ENCODE measurements at places on chromosomes 12 and 14.
A peak's percentile ranks its signal among the peaks of the same experiment; 100 is the strongest.

DNA sequence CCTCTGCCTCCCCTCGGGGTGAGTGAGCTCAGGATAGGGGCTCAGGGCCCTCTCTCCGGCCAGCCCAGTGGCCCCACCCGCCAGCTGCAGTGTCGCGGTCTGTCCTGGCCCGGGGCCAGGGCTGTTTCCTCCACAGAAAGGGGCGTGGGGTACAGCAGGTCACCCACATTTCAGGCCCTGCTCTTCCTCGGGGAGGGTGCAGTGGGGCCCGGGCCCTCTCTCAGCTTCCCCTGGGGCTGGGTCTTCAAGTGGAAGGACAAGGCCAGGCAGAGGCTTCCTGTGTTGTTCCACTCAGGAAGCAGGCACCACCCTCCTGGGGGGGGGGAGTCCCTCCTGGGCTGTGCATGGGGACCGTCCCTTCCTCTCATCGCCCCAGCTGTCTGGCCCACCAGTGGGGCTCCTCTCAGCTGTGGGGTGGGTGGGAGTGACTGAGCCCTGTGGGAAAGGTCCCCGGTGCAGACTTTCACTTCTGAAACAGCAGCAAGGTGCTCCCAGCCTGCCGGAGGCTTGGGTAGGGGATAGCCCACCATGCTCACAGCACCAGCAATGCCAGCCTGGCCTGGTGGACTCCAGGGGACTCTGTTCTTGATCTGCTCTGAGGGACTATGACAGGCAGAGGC is 3.7 kb downstream of the GPR132 start:
- DNase-seq: peak; percentile 53
- peaks cover 4% of the 10 kb centered on the region for H3K4me1 ChIP-seq
- peak overlapping the region; percentile 30 for H3K4me3 ChIP-seq
- peak overlapping the region; percentile 23 for H3K27ac ChIP-seq
- no peaks in the 10 kb centered on the region for H3K27me3 ChIP-seq

- no peaks in the 10 kb centered on the region for H3K4me1 ChIP-seq
- H3K36me3 ChIP-seq: no peaks in the 10 kb centered on the region
- no peaks in the 10 kb centered on the region for H3K27me3 ChIP-seq
Measured at GRCh38 chr12:126761420-126761819, 1505.5 kb upstream of the TMEM132C start.

DNA sequence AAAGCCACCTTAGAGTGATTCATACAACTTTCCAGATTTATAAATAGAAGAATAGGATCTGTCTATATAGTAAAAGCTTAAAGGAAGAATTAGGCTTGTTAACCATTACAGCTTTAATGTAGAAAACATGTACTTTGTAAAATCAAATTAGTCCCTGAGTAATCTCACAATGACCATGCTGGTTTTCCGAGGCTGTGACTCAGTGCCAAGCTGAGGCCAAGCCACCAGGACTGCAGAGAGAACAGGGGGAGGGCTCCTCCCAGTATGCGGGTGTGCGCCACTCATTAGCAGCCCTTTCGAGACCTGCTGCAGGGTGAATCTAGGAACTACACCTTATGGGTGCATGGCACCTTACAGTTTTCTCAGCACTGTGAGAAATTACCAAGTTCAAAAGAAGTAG is 167.0 kb downstream of the EFCAB11 start:
- H3K4me1 ChIP-seq: no peaks in the 10 kb centered on the region
- no peaks in the 10 kb centered on the region for H3K27me3 ChIP-seq
- H3K36me3 ChIP-seq: no peaks in the 10 kb centered on the region
- no peak for DNase-seq
- no peak overlapping the region for H3K27ac ChIP-seq

- peak overlapping the region; percentile 90 for H3K27ac ChIP-seq
- no peak for DNase-seq
- H3K36me3 ChIP-seq: peaks cover 2% of the 10 kb centered on the region
- peak overlapping the region; percentile 31 for H3K4me3 ChIP-seq
- H3K4me1 ChIP-seq: peaks cover 38% of the 10 kb centered on the region
Measured at GRCh38 chr14:103488071-103488470, 34.6 kb downstream of the CKB start.

GRCh38 chr12:25322918-25323531 is 72.3 kb upstream of the KRAS start:
- H3K4me3 ChIP-seq: no peak overlapping the region
- DNase-seq: no peak
- H3K27ac ChIP-seq: no peak overlapping the region
- H3K4me1 ChIP-seq: no peaks in the 10 kb centered on the region
- no peaks in the 10 kb centered on the region for H3K36me3 ChIP-seq

DNA sequence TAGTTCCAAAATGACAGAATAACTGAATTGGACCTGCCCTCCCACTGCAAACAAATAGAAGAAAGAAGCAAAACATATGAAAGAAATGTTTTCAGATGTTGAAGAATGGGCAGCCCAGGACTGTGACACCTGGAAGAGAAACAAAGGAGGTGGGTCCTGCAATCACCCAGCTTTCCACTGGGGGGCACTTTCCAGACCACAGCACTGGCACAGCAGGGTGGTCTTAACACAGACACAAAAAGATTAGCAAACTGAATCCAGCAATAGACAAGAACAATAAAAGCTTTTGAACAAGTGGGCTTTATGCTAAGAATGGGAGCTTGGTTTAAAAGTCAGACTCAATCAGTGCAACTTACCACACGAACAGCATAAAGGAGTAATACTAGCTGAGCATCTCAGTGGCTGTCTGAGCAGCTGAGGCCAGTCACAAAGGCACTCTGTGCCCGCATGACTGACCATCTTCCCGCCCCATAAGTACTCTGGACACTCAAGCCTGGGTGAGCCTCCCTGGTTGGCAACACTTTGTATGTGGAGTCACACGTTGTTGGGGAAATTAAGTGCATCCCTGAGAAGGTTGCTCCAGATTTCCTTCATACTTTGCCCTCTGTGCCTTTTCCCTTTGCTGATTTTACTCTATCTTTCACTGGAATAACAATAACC is 27.7 kb downstream of the JKAMP start:
- no peaks in the 10 kb centered on the region for H3K4me1 ChIP-seq
- H3K27me3 ChIP-seq: no peaks in the 10 kb centered on the region
- H3K4me3 ChIP-seq: no peak overlapping the region
- no peak for DNase-seq
- H3K36me3 ChIP-seq: no peaks in the 10 kb centered on the region
- H3K27ac ChIP-seq: no peak overlapping the region

GRCh38 chr14:65333943-65334687 is 78.4 kb upstream of the FUT8 start:
- no peak overlapping the region for H3K4me3 ChIP-seq
- no peaks in the 10 kb centered on the region for H3K27me3 ChIP-seq
- H3K4me1 ChIP-seq: no peaks in the 10 kb centered on the region
- DNase-seq: peak; percentile 48
- no peaks in the 10 kb centered on the region for H3K36me3 ChIP-seq

GRCh38 chr12:94415066-94415465 is 44.6 kb downstream of the CEP83 start:
- DNase-seq: no peak
- H3K4me1 ChIP-seq: no peaks in the 10 kb centered on the region
- no peak overlapping the region for H3K4me3 ChIP-seq

GRCh38 chr12:47863467-47863866 is 41.3 kb downstream of the VDR start:
- no peaks in the 10 kb centered on the region for H3K27me3 ChIP-seq
- no peak overlapping the region for H3K27ac ChIP-seq
- no peaks in the 10 kb centered on the region for H3K4me1 ChIP-seq

- no peak overlapping the region for H3K4me3 ChIP-seq
- H3K27ac ChIP-seq: no peak overlapping the region
- H3K4me1 ChIP-seq: no peaks in the 10 kb centered on the region
- H3K27me3 ChIP-seq: no peaks in the 10 kb centered on the region
- no peak for DNase-seq
Measured at GRCh38 chr14:50082308-50082742, 34.0 kb downstream of the VCPKMT start.

DNA sequence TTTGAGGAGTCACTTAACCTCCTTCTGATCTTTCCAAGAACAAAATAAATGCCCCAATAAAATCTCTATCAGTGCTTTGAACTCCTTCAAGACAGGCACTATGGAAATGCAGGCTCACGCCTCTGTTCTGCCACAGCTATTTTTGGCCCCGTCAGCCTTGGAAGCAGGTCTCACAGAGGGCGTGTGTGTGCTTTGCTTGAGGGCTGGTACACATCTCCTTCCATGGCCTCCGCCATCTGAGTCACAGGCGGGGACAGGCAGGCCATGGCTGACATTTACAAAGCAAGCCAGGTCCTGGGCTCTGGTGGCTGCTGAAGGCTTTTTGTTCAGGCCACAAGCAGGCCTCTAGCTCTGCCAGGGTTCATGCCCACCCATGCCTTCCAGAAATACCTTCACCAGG is 16.0 kb downstream of the PRIMA1 start:
- no peak overlapping the region for H3K27ac ChIP-seq
- H3K4me1 ChIP-seq: peaks cover 4% of the 10 kb centered on the region
- no peaks in the 10 kb centered on the region for H3K27me3 ChIP-seq
- no peak overlapping the region for H3K4me3 ChIP-seq

DNA sequence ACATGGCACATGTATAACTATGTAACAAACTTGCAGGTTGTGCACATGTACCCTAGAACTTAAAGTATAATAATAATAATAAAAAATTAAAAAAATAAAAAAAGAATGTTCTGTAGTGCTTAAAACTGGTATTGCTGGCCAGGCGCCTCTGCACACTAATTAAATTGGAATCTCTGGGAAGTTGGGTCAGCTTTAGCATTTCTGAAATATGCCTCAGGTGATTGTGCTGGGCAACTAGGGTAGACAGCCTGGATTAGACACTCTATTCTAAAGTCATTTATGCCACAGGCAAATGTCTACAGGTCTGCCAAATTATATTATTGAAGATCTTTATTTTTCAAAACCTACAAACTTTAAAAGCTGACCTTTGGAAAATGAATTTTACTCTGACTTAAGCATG is 55.3 kb downstream of the PPM1H start:
- H3K4me1 ChIP-seq: no peaks in the 10 kb centered on the region

- H3K4me3 ChIP-seq: no peak overlapping the region
Measured at GRCh38 chr14:44505588-44505987, 1.5 kb downstream of the FSCB start.

DNA sequence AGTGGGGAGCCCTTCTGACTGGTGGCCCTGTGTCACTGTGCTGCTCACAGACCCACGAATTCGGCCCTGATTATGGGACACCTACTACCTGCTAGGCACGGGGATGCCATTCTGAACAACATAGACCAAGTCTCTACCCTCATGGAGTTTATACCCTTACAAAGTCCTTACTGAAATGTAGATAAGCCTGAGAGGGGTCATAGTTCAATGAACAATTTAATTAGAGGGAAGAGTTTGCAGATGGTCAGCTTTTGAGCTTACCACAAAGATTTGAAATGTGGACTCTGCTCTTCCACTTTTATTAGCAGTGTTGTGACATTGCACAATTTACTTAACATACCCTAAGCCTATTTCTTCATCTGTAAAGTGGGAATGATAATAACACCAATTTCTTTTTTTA is 161.1 kb downstream of the MYRFL start:
- no peaks in the 10 kb centered on the region for H3K4me1 ChIP-seq
- DNase-seq: no peak
- H3K4me3 ChIP-seq: no peak overlapping the region
- H3K27me3 ChIP-seq: no peaks in the 10 kb centered on the region
- H3K36me3 ChIP-seq: no peaks in the 10 kb centered on the region

DNA sequence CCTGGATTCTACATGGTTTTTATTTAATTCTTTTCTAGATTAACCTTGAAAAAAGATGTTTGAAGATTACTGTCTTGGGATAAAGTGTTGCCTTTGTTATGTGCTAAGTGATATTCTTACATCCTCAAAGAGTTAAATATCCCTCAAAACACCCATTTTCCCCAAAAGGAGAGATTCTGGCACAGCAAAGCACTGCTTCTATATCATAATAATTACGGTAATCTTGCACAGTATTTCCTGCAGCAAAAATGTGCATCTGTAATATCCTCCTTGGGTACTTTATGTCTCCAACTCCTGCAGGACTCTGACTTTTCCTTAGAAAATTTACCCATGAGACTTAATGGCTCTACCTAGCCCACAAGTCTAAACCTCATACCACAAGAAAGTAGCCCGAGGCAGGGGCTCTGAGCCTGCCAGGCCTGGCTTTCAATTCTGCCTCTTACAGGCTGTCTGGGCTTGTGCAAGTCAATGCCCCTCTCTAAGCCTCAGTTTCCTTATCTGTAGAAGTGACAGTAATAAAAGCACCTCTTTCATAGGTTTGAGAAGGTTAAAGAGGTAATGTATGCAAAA is 45.8 kb downstream of the SVOP start:
- H3K4me1 ChIP-seq: no peaks in the 10 kb centered on the region
- H3K4me3 ChIP-seq: no peak overlapping the region
- no peak overlapping the region for H3K27ac ChIP-seq
- no peaks in the 10 kb centered on the region for H3K36me3 ChIP-seq
- DNase-seq: no peak
- H3K27me3 ChIP-seq: peaks cover 2% of the 10 kb centered on the region

- no peaks in the 10 kb centered on the region for H3K36me3 ChIP-seq
- peaks cover 7% of the 10 kb centered on the region for H3K4me1 ChIP-seq
- H3K27me3 ChIP-seq: no peaks in the 10 kb centered on the region
- no peak for DNase-seq
- no peak overlapping the region for H3K27ac ChIP-seq
Measured at GRCh38 chr14:61602003-61602732, 93.1 kb upstream of the HIF1A start.

DNA sequence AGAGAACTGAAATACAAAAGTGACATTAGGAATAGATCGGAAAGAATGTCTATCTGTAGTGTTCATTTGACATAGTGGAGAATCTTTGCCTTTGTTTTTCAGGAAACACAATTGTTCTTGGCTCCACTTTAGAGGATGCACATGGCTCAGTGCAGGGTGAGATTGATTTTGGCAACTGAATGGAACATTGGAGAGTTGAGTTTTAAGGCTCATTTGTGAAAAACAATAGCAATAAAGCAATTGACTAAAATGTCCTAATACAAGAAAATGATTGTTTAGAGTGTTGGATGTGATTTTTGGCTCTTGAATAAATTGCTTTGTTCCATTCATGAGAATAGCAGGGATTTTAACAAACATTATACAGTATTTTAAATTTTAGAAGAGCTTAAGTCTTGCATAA is 116.4 kb downstream of the SLC38A1 start:
- H3K27ac ChIP-seq: no peak overlapping the region
- H3K27me3 ChIP-seq: no peaks in the 10 kb centered on the region
- no peaks in the 10 kb centered on the region for H3K36me3 ChIP-seq
- no peak for DNase-seq

- H3K27ac ChIP-seq: no peak overlapping the region
- H3K27me3 ChIP-seq: no peaks in the 10 kb centered on the region
- no peak for DNase-seq
Measured at GRCh38 chr14:68468437-68469207, 324.2 kb downstream of the ZFP36L1 start.

Measured in psoas muscle (tissue), 8 donors.